ENCODE measurements at places on chromosomes 7 and 10. TPM values are rescaled to one million over a fixed set of nuclear protein-coding genes. Genes with fewer than 3 reads are reported as not detected.

- peak; percentile 94 for DNase-seq
Observed at GRCh38 chr10:47165711-47166404, 134.1 kb upstream of the GDF10 start.

GRCh38 chr7:8284606-8285005, 22.6 kb upstream of the ICA1 start:
- no peak for DNase-seq

GRCh38 chr7:100640517-100641440, 573 bp downstream of the TFR2 start:
- no peak for DNase-seq

- no peak for DNase-seq
Observed at GRCh38 chr10:67629461-67629971, 66.5 kb downstream of the CTNNA3 start.

CALU gene
- 193 TPM for total RNA-seq

GRCh38 chr7:112411186-112411795, 39.0 kb upstream of the IFRD1 start:
- DNase-seq: no peak

TMEM196 gene
- total RNA-seq: not detected

GRCh38 chr7:4450483-4450882, 231.6 kb upstream of the FOXK1 start:
- peak; percentile 57 for DNase-seq

DNA sequence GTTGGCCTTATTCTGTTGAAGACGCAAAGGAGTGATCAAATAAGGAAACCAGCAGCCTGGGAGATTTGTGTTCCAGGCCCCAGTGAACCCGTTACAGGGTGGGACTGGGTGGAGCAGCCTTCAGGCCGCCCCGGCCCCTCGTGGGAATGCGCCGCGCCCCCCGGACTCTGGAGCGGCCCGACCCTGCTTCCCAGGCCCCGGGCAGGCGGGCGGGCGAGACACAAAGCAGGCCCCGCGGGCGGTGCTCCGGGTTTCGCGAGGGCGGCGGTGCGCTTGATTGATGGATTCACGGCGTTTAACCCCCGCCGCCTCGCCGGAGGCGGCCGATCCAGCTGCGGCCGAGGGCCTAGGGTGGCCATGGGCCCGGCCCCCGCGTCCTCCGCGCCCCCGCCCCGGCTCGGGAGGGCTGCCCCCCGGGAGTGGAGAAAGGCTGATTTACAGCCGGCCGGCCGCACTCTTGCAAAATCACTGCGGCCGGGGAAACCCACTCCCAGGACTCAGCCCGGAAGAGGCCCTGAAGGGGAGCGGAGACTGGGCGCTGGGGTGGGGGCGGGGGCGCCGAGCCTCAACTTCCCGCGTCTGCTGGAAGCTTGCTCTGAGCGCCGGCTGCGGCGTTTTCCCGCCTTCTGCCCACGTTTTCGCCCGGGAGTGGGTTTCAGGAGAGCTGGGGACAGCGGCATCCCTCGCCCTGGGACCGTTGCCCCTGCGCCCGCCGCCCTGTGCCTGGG, 299.6 kb upstream of the NFE2L3 start:
- DNase-seq: no peak

GRCh38 chr10:62805231-62806099, 945 bp downstream of the ADO start:
- no peak for DNase-seq

DNA sequence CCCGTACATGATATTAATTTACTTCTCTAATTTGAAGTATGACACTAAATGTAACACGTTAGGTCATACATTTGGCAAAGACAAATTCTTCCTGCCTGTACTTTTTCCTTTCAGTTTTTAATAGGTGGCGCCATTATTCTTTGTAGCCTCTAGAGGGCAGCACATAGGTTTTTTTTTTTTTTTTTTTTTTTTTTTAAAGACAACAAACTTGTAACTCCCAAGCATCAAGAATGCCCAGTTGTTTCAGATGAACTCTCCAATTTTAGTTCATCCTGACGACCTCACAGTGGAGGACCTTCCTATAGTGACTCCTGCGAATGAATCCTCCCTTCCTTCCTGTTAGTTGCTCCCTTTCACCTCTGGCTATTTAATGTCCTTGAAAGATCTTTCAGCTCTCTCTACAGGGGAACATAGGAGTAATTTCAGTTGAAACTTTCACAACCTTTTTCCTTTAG, 139.3 kb upstream of the HDAC9 start:
- no peak for DNase-seq

GRCh38 chr10:85992324-85992723, 374.3 kb downstream of the GRID1 start:
- DNase-seq: peak; percentile 34

MYL10 gene
- not detected for total RNA-seq

DNA sequence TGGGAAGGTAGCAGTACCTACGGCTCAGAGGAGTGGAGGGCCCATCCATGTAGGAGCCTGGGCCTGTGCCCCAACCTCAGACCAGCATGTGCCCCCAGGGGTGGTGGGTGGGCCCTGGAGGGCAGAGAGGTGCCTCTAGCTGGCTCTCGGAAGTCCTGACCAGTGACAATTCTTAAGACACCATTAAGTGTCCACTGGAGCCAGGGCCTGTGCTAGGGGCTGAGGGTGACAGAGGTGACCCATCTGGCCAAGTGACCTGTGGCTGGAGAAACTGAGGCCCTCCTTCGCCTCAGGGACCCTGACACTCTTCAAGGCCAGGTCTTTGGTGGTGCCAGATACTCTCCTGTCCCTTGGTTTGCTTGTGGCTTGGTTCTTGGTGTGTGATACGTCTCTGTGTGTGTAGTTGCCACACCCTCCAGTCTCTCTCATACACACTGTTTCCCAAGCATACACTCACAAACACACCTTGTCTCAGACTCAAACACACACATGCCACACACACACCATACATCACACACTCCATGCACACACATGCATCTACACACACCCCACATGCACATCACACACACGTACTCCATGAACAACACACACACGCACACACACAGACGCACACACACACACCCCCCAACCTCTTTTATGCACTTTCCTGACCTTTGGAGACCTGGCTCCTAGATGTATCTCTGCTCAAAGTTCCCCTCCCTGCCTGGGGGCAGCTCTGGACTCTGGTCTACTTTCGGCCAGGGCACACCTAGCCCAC, 897 bp upstream of the RAMP3 start:
- no peak for DNase-seq
